ENCODE measurements at places on chromosomes 3 and 15. TPM values are rescaled to one million over a fixed set of nuclear protein-coding genes. Genes with fewer than 3 reads are reported as not detected.

DNA sequence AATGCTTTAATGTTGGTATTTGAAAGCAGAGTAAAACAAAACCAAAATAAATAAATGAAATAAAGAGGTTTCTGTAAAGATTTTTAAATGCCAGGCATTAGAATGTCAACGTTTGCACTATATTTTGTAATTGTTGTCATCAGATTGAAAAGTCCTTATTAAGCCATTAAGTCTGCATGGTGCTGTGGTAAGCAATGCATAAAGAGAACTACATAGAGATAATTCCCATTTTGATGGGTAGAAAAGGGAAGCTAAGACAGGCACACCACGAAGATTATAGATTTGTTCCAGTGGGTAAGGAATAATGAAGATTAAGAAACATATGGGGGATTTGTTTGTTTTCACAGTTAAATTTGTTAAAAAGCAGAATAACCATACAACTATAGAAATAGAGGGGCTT, 52.5 kb upstream of the PPARG start:
- DNase-seq: no peak

The ALPK3 gene
- total RNA-seq: 11.5 TPM

- no peak for DNase-seq
Measured at GRCh38 chr3:157918402-157918801, 187.8 kb downstream of the SHOX2 start.

DNA sequence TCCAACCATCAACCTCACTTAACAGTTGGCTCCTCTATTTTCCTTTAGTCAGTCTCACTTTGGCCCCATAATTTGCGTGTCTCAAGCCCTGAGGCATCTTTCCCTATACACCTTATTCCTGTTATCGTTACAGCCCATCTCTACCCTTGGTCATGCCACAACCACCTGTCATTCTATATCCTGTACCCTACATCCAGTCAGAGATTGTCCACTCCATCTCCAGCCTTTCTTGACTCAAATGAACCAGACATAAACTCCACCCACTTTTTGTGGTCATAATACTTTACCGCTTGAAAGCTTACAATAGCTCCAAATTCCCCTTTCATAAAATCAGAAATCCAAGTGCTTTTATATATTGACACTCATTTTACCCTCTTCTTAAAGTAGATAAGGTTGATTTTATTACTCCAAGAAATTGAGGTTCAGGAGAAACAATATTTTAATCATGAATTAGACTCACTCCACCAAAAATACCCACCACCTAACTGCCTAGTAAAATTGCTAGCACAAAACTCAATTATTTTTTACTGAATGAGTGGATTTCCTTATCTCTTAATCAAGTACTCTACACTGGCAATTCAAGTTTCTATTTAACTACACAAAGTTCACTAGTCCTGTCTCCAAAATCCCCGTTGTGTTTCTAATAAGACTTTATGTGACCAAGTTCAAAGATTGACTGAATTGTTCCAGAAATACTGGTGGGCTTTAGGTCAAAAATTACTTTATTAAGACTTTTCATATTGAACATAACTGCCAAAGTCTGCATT, 9.1 kb downstream of the CCR4 start:
- DNase-seq: no peak

DNA sequence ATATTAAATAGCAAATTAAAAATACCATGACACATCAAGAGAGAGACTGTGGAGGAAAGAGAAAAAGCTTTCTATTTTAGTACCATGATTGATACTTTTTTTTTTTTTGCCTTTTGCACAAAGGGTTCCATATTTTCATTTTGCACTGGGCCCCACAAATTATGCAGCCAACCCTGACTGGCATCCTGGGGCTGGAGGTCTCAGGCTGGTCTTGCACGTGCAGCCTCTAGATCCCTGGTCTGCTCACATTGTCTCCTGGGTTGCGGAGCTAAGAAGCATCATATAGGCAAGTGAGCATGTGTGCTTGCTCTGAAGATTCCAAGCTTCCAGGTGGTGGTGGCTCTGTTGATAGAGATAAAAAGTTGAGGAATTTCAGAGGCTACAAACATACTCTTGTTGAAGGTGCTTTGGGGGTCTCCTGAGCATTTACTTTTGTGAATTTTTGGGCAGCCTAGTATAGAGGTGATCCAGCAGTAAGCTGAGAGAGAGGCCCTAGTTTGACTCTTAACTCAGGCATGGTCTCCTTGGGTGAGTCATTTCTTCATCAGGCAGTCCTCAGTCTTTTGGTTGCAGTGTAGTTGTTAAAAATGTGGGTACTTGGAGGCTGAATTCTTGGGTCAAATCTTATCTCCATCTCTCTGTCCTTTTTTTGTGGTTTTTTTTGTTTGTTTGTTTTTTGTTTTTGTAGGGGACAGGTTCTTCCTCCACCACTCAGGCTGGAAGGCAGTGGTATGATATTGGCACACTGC, 31.3 kb downstream of the SMAD3 start:
- no peak for DNase-seq

DNA sequence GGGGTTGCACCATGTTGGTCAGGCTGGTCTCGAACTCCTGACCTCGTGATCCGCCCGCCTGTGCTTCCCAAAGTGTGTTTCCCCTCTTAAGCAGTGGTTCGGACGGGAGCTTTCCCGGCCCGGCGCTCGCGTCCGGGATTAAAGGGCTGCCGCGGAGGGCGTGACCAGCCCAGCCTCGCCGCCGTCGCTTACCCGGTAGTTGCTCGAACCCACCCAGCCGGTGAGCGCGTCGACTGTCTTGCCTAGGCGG, 513 bp downstream of the CLASP2 start:
- peak; percentile 78 for DNase-seq

The PROS1 gene
- 52.6 TPM for total RNA-seq

GRCh38 chr3:80580146-80580545, 812.3 kb upstream of the ROBO1 start:
- no peak for DNase-seq

The CA12 gene
- 5.0 TPM for total RNA-seq

- no peak for DNase-seq
Measured at GRCh38 chr3:14464141-14464465, 61.7 kb downstream of the SLC6A6 start.

The SIDT1 gene
- 5.5 TPM for total RNA-seq

The CILP gene
- total RNA-seq: 2.9 TPM

The STAC gene
- total RNA-seq: 31.2 TPM

- no peak for DNase-seq
Measured at GRCh38 chr3:46375814-46376213, 5.1 kb downstream of the CCR5 start.

- no peak for DNase-seq
Measured at GRCh38 chr15:56047354-56047753, 53.9 kb upstream of the NEDD4 start.

- DNase-seq: no peak
Measured at GRCh38 chr3:134768837-134769236, 26.2 kb upstream of the EPHB1 start.

The LRRC31 gene
- total RNA-seq: 1.7 TPM

The NPAP1 gene
- total RNA-seq: not detected

The SAMMSON gene
- not detected for total RNA-seq

The LARP6 gene
- total RNA-seq: 3.8 TPM

DNA sequence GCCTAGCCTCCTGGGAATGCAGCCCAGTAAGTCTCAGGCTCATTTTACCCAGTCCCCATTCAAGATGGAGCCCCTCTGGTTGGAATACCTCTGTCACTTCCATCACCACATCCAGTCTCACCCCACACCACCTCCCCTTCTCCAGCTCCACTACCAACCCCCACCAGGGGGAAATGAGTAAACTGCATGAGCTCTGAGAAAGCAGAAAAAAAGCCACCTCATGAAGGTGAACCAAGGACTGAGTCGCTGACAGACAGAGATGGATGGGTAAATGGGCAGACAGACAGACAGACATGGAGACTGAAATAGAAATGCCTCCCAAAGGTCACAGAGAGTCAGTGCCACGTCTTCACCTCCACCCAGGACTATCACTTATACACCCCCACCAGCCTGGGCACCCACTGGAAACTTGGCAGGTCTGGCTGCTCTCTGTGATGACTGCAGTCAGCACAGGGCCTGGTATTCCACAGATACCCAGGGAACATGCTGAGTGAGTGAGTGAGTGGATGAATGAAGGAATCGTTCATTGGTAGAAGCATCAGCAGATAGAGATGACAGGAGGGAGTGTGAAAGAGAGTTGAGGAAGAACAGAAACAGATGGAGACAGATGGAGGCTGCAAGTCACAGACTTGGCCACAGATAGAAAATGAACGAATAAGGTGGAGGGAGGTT, 4.9 kb upstream of the LOXL1 start:
- DNase-seq: no peak

- peak; percentile 93 for DNase-seq
Measured at GRCh38 chr3:13419505-13420044, 547 bp downstream of the NUP210 start.

DNA sequence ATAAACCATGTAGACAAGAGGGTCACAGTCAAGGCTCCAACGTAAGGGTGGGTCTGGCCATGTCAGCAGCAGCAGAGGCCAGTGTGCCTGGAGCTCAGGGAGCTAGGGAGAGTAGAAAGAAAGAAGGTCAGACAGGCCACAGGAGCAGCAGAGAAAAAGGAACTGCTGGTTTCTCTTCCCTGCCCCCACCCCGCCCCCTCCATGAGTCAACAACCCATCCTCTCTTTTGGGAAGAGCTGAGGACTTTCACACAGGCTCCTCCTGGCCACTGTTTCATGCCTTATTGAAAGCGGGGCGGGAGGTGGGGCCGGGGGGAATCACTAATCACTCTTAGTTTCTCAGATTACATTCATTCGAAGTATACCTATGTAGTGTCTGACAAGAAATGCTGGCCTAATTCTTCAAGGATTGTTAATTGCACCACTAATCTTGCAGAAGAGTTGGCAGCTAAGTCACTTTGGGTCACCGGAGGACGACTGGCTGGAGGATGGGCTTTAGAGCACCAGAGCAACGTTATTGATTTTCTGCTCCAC, 9.1 kb upstream of the SCG3 start:
- no peak for DNase-seq

- no peak for DNase-seq
Measured at GRCh38 chr3:85796140-85796539, 837.4 kb downstream of the CADM2 start.

DNA sequence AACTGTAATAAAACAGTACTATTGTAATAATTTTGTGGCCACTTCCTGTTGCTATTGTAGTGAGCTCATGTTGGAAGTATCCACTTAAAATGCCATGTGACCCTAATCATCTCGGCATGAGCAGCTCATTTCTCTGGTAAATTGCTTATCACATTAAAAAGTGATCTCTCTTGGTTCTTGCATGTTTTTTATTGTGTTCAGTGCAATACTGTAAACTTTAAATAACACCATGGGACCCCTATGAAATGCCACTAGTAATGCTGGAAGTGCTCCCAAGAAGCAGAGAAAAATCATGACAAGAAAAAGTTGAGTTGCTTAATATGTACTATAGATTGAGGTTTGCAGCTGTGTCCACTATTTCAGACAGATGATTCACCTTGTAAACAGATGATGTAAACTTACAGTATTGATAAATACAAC, 45.6 kb downstream of the NMD3 start:
- no peak for DNase-seq
